ENCODE measurements at places on chromosomes 6 and 20.

GRCh38 chr6:106761160-106761559, 131.8 kb downstream of the QRSL1 start:
- no peak for DNase-seq

GRCh38 chr6:157985378-157986155, 3.9 kb downstream of the SYNJ2 start:
- no peak for DNase-seq

GRCh38 chr6:29887819-29888776, 54.2 kb upstream of the HLA-A start:
- DNase-seq: peak; percentile 82

DNA sequence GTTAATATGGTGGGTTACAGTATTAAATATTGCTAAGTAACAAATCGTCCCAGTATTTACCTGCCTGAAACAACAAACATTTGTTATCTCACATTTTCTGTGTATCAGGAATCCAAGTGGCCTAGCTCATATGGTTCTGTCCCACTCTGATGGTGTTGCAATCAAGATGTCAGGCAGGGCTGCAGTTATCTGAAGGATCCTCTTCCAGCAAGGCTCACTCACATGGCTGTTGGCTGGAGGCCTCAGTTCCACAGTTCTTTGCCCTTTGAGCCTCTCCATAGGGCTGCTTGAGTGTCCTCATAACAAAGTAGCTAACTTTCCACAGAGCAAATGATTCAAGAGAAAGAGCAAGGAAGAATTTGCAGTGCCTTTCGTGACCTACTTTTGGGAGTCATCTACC, 17.7 kb downstream of the RAB22A start:
- no peak for DNase-seq

- no peak for DNase-seq
These were observed 64.7 kb downstream of the TRAM2 start for GRCh38 chr6:52512199-52512598.

- no peak for DNase-seq
These were observed 6.1 kb upstream of the FRK start for GRCh38 chr6:116066789-116067188.

DNA sequence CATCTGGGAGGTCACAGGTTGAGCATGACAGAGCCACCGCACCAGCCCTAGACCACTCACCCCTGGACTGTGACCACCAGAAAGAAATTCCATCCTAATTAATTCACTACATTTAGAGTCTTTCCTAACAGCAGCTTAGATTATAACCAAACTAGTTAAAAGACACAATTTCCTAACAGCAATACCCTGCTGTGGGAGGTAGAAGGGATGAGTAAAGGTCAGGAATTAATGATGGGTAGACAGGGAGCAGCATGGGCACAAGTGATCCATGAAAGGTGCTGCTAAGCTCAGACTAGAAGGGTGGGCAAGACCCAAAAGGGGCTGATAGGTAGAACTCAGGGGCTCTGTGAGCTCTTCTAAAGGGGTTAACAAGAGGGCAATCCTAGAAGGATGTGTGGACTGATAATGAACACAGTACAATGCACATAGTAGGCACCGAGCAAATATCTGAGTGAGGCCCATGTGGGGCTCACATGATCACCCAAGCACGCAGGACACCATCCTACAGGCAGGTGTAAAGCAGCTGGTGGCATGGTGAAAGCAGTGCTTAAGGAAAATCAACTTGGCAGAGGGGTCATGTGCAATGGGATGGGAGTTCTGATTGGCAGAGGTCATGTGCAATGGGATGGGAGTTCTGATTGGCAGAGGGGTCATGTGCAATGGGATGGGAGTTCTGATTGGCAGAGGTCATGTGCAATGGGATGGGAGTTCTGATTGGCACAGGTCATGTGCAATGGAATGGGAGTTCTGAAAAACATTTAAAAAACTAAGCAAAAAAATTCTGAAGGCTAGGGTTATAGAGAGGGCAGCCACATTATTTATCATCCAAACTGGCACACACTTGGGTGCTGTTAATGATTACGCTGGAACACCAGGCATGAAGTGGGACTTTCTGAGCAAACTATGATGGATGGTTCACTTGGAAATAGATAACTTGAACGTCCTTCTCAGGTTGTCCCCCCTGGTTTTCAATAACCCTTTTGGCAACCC, 188.2 kb upstream of the FOXQ1 start:
- DNase-seq: no peak

- DNase-seq: no peak
These were observed 7.8 kb downstream of the PAK5 start for GRCh38 chr20:9831032-9831431.

- DNase-seq: no peak
These were observed 1.5 kb downstream of the DLK2 start for GRCh38 chr6:43453831-43454230.

DNA sequence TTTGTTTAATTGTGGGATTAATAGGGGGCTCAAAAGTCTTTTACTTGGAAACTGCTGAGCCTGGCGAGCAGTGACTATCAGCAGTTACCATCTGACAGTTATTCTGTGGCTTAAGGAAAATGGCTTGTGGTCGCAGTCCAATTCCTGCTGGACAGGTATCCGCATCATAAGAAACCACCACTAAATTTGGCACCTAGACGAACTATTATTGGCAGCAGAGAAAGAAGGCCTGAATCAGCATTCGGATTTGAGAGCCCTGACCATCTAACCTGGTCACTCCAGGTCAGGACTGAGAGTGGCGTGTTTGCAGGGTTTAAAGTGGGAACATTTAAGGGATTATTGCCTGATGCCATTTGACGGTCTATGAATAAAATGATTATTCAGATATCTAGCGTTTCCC, 146.4 kb downstream of the RPS12 start:
- no peak for DNase-seq

DNA sequence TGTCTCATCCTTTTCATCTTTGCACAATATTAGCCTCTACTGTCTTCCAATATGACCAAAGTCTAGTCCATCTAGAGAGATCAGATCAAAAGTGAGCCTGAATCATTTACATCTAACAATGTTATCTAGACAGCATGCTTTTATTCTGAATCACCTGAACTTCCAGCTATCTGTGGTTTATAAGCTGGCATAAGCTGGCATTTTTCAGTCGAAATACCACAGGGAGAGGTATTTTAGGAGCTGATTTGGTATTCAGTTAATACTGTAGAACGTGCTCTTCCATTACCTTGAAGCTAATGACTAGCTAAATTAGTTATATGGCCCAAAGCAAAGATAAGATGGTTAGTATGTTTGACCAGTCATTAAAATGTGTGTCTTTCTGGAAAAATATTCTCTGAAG, 188.3 kb upstream of the AGPAT4 start:
- no peak for DNase-seq

DNA sequence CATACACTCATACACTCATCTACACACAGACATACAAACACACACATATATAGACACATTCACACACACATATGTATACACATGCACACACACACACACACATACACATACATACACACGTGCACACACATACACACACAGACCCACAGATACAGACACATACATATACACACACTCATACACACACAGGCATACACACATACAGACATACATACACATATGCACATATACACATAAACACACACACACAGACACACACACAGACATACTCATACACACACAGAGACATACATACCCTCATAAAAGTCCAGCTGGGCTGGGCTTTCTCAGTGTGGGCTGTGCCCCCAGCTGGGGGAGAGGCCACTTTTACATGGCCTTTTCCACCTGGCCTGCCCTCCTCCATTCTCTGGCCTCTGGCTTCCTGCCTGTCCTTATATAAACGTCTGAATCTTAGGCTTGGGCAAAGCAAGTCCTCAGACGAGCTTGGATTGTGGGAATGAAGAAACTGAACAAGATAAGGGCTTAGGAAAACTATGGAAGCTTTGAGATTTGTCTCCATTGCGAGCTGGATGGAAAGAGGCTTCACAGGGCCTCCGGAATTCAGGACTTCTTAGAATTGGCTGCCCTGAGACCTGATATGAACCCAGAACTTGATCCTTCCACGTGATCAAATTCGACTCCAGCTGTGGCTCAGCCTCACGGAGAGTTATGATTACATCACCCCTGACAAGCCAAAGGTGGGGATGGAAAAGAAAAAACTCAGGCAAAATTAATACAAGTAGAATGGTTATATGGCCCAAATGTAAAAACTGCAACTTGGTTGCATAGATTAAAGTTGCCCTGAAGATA, 22.5 kb upstream of the CST3 start:
- no peak for DNase-seq

GRCh38 chr6:36285797-36286196, 15.9 kb downstream of the PNPLA1 start:
- DNase-seq: no peak

DNA sequence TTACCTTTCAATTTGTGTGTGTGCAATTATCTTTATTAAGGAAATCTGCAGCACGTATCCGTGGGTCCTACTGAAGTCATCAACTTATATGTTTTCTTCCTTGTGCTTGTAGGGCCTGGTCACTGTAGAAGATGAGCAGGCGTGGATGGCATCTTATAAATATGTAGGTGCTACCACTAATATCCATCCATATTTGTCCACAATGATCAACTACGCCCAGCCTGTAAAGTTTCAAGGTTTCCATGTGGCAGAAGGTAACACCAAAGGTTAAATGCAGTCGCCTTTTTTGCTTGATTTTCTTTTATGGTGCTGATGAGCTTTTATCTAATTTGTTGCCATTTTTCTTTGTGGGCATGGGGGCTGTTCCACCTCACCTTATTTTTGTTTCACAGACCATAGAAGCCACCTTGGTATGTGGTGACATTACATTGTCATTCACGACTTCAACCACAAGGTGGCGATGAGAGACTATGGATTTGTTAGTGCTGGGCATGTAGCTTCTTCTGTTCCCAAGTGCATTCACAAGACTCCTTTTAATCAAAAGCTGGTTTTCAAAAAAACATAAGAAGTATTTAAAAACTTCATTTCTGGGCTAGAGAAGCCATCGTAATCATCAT, 106.5 kb upstream of the LAMP5 start:
- no peak for DNase-seq

DNA sequence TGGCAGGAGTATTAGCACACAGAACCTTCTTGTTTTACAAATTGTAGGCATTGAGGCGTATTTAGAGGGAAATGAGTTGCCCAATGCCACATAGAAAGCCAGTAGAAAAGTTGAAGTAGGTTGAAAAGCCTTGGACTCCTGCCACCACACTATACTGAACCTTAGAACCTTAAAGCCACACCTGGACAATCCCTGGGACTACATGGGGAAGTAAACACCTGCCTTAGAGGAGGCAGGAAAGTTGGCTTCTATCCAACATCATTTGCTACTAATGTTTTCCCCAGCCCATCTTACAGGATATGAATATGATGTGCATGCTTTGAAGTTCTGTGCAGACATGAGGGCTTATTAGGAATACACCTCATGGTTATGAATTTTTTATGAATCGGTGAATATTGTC, 5.3 kb upstream of the EPPIN start:
- no peak for DNase-seq

Data from effector memory CD4-positive, alpha-beta T cell (primary cell).